ENCODE measurements at places on chromosomes 4 and X.

- no peak for DNase-seq
Measured at GRCh38 chr4:127370604-127371003, 262.2 kb upstream of the INTU start.

DNA sequence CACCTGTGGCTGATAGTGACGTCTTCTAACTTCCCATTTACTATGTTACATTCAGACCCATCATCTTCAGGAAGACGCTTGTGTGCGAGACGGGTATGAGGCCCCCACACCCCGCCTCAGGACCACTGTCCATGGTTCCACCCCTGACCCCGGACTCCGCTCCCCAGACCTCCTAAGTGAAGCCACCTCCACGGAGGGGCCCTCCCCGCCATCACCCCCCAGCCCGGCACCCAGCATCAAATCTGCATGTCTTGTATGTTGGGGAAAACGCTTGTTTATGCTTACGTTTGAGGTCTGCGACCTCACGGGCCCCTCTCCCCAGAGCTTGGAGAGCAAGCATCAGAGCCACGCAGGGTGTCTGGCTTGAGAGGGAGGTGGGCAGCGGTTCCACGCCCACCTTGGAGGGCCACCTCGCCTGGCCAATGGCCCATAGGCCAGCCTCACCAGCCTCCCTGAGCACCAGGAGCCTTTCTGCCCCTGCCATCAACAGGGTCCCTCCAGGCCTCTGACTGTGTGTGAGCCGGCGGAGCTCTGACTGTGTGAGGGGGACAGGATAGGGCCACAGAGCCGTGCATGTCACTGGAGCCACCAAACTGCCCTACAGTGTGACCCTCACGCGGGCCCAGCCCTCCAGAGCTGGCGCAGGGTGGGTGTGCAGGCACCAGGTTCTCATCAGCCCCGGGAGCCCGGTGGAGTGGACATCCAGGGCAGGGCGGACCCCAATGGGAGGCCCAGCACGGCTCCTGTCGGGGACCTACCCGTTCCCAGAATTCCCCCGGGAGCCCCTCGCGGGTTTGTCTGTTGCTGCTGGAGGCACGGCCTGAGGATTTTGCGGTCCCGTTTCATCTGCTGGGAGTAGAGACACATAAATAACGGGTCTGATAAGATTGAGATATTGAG is 88.4 kb upstream of the NKX1-1 start:
- DNase-seq, result no peak

GRCh38 chrX:7062276-7062675 is 85.2 kb upstream of the STS start:
- DNase-seq, result no peak

DNA sequence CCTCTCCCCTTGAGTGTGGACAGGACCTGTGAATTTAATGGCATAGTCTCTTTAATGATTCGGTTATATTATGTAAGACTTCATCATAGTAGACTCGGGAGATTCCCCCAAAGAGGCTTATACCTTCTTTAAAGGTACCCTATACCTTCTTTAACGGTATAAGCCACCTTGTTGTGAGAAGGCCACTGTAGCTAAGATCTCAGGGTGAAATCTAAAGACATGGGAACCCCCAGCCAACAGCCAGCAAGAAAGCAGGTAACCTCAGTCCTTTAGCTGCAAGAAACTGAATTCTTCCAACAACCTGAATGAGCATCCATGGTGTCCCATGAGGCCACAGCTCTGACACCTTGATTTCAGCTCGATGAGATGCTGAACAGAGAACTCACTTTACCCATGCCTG is 931 bp downstream of the DDX60 start:
- no peak for DNase-seq

GRCh38 chr4:77127215-77127614 is 29.8 kb upstream of the CCNG2 start:
- no peak for DNase-seq

DNA sequence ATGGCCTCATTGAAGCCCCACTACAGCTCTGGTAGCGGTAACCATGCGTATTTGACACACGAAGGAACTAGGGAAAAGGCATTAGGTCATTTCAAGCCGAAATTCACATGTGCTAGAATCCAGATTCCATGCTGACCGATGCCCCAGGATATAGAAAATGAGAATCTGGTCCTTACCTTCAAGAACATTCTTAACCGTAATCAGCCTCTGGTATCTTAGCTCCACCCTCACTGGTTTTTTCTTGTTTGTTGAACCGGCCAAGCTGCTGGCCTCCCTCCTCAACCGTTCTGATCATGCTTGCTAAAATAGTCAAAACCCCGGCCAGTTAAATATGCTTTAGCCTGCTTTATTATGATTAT is 876 bp downstream of the HPRT1 start:
- no peak for DNase-seq

GRCh38 chrX:34559325-34559724 is 97.8 kb downstream of the TMEM47 start:
- DNase-seq, result no peak

GRCh38 chrX:46647251-46647650 is 73.7 kb downstream of the CHST7 start:
- DNase-seq, result no peak

GRCh38 chr4:159144112-159144694 is 41.3 kb downstream of the RAPGEF2 start:
- no peak for DNase-seq

DNA sequence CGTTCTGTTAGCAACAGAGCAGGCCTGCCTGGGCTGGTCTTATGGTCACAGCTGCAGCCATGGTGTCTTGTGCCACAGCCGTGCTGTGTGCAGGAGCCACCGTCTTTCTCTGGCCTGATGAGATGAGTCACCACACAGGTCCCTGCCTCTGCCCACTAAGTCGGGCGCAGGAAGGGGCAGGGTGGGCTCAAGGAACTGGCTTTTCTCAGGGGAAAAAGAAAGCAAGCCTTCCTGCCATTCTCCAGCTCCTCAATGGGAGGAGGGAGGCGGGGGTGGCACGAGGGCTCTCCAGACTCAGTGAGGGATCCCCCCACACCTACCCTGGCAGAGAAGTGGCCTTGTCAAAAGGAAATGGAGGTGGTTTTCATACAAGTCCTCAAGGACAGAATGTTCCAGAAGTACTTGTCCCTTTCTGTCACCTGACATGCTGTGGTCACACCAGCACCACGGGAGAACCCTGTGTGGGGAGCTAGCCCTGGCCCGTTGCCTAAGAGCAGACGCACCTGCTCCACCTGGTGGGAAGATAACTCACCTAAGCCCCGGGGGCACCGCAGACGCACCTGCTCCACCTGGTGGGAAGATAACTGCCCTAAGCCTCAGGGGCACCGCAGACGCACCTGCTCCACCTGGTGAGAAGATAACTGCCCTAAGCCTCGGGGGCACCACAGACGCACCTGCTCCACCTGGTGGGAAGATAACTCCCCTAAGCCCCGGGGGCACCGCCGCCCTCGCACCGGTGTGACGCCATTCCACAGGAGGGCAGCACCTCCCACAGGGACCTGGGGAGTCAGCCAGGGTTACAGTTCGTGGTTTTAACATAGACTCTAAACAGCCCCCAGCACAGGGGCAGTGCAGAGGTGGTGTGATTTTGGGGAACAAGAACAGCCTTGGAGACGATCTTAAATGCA is 18.5 kb downstream of the UVSSA start:
- no peak for DNase-seq

DNA sequence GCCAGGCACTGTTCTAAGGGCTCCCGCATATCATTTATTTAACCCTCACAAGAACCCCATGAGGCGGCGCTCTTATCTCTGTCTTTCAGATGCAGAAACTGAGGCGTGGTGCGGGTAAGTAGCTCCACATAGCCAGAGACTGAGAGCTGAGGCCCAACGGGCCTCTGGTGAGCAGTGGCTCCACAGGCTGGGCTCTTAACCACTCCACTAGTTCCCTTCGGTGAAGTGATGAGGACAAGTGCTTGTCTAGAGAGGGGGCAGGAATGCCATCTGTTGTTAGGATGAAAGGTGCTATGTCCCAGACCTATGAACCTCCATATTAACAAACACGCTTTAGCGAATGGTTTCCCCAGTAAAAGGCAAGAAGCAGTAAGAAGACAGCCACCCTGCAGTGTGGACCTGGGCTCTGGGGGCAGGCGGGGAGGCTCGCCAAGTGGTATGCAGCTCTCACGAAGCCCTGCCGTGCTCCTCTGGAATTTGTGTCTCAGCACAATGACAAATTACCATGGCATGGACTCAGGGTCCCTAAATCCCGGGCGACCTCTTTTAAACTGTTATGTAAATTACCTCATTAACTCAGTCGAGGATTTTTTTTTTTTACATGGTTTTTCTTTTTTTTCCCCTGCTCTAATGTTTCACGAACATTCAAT is 20.9 kb upstream of the S100G start:
- no peak for DNase-seq

- DNase-seq, result no peak
Measured at GRCh38 chr4:101065935-101066485, 281.3 kb downstream of the PPP3CA start.

- DNase-seq, result no peak
Measured at GRCh38 chr4:160129439-160129838, 1026.6 kb downstream of the RAPGEF2 start.

- DNase-seq, result no peak
Measured at GRCh38 chr4:146643812-146644401, 5.2 kb downstream of the POU4F2 start.

DNA sequence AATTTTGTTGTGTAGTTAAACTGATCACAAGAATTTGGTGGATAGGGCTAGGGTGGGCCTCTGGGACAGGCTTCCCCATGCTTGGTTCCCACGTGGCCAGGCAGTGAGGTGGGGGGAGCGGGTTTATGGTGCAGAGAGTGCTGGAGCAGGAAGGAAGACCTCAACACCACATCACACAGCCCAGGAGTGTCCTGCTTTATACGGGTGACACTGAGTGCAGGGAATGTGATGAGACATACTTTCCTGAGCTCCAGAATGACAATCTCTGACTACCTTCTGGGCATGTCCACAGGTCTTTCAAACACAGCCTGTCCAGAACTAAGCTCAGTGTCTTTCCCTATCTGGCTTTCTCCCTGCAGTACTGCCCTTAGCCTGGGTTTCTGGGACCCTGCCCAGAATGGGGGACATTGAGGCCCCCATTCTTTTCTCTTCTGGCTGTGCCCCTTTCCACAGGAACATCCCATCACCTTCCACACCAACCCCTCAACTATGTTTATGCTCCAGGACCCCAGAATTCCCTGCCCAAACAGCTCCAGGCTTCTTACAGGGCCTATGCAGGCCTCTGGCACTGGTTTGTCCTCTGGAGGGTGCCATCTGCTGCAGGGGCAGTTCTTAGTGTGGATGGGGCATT is 36.5 kb upstream of the RASL11B start:
- DNase-seq, result no peak

DNA sequence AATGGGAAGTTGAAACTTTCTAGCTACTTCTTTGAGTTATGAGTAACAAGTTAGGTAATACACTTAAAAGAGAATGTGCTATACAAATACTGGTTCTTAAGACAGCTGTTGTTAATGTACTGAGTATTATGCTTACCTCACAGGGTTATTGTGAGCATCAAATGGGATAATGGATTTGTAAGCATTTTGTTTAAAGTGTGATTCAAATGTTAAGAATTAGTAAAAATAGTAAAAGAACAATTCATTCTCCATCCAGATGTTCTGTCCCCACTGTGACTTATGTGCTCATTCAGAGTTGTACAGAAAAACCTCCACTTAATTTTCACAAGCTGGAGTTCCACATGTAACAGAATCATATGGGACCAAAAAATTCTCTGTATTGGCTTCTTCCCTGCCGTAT is 63.6 kb downstream of the AR start:
- no peak for DNase-seq

- DNase-seq, result no peak
Measured at GRCh38 chrX:69066021-69066757, 99.1 kb downstream of the PJA1 start.

DNA sequence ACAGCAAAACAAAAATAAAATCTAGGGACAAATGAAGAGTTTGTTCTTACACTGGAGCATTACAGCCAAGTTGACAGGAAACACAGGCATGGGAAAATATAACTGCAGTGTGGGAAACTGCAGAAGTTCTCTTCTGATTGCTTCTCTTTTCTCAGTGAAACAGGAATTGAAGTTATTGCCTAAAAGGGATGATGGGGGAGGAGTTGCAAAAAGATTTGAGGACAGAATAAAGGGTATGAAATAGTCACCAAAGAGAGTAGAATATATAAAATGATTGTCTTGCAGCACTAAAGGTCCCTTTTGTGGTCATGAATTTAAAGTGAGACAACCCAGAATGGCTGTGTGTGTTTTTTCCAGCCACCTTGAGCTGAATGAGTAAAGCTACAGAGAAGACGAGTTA is 103.7 kb downstream of the JADE1 start:
- no peak for DNase-seq

- DNase-seq, result no peak
Measured at GRCh38 chr4:7518871-7519637, 84.3 kb upstream of the PSAPL1 start.

DNA sequence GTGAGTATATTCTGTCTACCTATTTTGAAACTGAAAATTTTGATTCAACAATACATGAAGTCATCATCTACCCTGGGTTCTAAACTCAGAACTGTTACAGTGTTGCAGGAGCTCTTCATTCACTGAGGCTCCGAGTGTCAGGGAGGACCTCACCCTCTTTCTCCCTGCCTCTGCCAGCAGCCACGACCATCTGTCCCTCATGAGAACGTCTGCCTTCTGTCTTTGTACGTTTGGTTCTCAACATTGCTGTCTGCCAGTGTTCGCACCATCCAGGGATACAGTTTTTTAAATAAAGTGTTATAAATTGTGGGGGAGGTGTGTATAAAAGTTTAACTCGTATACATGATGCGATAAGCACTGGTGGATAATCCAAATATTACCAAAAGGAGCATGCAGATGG is 55.5 kb downstream of the TRAPPC11 start:
- no peak for DNase-seq

GRCh38 chr4:2051086-2051485 is 8.0 kb upstream of the NAT8L start:
- no peak for DNase-seq

GRCh38 chr4:13325744-13326143 is 158.4 kb downstream of the RAB28 start:
- no peak for DNase-seq

GRCh38 chr4:1575418-1576303 is 108.5 kb downstream of the FAM53A start:
- no peak for DNase-seq

GRCh38 chr4:97525236-97525635 is 618.0 kb downstream of the STPG2 start:
- no peak for DNase-seq

- DNase-seq, result no peak
Measured at GRCh38 chr4:160142579-160142978, 1039.7 kb downstream of the RAPGEF2 start.

DNA sequence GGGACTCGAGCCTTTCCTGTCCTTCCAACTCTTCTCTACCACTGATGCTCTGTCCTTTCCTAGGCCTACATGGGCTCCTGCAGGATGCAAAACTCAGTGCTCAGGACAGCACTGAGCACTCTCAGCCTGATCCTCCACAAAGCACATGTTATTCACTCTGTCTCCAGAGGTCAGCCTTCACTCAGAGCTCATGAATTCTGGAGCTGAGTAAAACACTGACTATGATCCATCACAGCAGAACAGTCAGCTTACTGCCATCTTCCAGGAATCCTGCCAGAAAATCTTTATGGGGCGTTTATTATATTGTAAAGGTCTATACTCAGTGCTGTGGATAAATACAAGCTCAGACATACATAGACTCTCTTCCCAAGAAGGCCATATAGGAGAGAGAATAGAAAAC is 121.5 kb upstream of the CPEB2 start:
- no peak for DNase-seq
